Chondrocyte (in vitro differentiated cells): ENCODE measurements at places on chromosomes 4 and X.

GRCh38 chr4:77044461-77045150, 31.2 kb downstream of the CCNI start:
- H3K27me3 ChIP-seq: no peaks in the 10 kb centered on the region
- DNase-seq: no peak
- H3K4me1 ChIP-seq: peaks cover 69% of the 10 kb centered on the region
- no peak overlapping the region for H3K4me3 ChIP-seq

DNA sequence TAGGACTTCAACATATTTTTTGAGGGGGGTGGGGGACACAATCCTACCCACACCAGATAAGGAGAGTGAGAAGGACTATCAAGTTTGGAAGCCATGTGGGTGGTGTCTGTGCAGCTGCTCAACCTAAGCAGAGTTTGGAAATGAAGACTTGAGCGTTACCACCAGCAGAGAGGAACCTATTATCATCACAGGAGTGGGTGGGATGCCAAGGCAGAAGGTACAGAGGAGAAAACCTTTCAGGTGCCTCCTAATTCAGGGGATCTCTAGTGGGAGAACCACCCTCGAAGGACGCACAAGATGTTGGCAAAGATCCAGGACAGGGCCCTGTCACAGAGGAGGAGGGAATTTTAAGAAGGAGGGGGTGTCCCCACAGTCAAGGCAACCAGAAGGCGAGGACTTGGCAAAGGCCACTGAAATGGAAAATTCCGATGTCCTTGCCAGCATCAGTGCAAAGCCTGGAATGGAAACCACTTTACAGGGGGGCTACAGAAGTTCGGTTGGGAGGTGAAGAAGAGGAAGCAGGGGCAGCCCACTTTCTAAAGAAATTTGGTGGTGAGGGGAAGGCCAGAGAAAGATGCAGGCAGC, 8.4 kb upstream of the GPM6B start:
- no peaks in the 10 kb centered on the region for H3K27me3 ChIP-seq
- no peaks in the 10 kb centered on the region for H3K4me1 ChIP-seq
- DNase-seq: no peak
- no peak overlapping the region for H3K27ac ChIP-seq
- peaks cover 2% of the 10 kb centered on the region for H3K36me3 ChIP-seq

DNA sequence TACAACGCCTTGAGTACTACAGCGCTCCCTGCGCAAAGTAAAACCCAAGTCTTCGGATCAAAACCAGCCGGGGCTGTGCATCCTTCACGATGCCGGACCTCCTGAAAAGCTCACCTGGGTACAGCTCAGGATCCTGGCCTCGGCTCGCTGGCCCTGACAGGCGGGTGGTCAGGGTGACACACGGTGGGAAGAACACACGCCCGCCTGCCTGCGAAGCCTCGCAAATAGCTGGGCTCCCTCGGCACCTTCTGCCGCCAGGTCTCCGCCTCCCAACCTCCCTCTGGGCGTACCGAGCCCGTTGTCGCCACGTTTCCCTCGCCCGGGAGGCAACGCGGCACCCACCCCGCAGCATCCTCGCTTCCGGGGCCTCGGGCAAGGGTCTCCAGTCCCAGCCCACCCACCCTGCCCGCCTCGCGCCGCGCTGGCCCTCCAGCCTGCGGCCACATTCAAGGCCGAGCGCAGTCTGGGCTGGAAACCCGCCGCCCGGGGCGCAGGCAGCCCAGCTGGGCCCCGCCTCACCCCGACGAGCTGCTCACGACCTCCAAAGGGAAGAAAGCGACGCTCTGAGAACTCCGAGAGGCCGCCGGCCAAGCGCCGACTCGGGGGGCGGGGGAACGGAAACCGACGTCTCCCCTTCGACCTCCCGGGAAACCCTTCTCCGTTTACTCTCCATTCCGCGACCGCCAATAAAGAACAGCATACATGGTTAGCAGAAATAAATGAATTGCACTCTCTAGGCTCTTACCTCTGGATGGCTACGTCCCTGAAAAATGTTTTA, 511 bp downstream of the PPM1K start:
- H3K4me3 ChIP-seq: peak overlapping the region; percentile 97
- no peak for DNase-seq
- no peaks in the 10 kb centered on the region for H3K27me3 ChIP-seq
- H3K27ac ChIP-seq: peak overlapping the region; percentile 100
- H3K36me3 ChIP-seq: no peaks in the 10 kb centered on the region

DNA sequence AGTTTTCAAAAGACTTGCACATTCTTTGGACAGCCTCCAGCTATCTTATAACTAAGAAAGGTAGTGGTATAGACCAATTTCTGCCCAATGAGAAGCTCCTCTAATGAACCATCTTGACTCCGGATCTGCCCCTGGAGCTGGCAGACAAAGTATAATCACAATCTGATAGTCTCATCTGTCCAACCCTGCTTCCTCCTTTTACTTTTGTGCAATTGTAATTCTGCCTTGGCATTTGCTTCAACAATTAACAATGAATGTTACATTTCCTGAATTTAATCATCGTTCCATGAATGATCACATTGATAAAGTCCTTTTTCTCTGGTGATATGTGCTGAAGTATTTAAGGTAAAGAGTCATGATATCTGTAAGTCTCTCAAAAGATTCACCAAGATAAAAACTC, 27.8 kb downstream of the FRYL start:
- no peak overlapping the region for H3K4me3 ChIP-seq
- H3K36me3 ChIP-seq: no peaks in the 10 kb centered on the region
- H3K4me1 ChIP-seq: peaks cover 29% of the 10 kb centered on the region
- H3K27me3 ChIP-seq: no peaks in the 10 kb centered on the region
- no peak for DNase-seq
